ENCODE measurements at places on chromosomes 2 and 18.

DNA sequence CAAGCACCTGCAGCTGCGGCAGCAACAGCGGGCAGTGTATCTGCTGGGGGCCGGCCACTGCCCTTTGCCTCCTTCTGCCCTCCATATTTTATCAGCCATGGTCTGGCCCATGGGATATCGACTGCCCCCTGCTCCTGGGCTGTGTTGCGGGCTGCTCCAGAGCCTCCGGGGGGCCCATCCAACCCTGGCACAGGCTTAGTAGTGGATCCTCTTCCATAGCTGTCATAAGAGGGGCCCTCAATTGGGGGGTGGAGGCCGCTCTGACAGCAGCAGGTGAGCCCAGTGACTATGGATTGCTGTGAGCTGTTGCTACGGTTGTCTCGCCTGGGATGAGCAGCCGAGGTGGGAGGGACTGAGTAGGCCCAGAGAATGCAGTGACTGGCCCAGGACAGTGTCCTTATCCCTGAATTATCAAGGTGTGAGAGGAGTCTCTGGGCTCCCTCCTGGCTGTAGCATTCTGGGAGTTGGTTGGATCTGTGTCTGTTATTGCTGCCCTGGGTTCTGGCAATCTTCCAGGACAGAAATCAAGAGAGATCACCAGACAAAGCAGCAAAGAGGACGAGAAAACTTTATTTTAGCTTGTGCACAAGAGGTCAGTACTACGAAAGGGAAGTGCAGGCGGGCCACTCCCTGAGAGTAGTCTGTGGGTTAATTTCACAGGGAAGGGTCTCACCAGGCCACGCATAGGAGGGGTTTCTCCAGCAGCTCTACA is 145.1 kb downstream of the ASB1 start:
- DNase-seq, result no peak

- DNase-seq, result no peak
Observed at GRCh38 chr2:160241251-160242137, 41.4 kb upstream of the ITGB6 start.

DNA sequence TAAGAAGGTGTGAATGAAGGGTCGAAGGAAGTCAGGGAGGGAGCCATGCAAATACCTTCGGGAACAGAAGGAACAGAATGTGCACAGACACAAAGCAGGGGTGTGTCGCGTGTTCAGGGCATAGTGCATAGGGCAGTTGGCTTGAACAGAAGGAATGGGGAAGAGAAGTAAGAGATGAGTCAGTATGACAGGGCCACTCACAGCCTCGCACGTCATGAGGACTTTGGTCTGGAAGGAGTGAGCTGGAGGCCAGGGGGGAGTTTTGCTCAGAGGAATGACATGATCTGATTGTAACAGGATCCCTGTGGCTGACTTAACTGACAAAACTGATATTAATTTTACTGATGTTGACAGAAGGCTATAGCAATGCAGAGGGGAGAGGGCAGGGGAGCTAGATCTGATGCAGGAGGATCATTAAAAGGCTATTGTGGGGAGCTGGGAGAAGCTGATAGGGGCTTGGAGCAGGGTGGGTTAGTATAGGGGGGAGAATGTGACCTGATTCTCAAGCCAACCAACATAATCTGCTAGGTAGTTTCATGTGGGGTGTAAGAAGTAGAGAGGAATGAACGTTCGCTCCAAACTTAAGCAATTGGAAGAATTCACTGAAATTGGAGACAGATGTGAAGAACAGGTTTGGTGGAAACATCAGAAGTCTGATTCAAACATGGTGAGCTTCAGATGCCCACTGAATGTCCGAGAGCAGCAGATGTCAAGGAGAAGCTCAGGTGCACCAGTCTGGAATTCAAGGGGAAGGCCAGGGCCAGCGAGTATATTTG is 60.4 kb upstream of the COPS8 start:
- no peak for DNase-seq

DNA sequence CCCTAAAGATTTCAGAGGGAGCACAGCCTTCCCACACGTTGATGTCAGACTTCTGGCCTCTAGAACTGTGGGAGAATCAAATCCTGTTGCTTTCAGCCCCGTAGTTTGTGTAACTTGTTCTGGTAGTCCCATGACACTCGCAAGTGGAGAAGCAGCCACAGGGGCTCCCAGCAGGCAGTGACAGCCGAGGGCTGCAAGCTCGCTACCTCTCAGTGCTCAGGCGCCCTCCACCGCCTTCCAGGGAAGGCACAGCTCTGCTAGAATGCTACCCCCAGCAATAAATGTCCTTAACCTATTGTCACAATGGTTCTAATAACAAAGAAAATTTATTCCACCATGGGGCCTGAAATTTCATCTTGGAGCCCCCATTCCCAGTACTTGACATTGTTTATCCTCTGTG is 143.1 kb upstream of the ZNF236 start:
- DNase-seq, result no peak

- DNase-seq, result no peak
Observed at GRCh38 chr2:241957276-241957675, 87.7 kb downstream of the RTP5 start.

- DNase-seq, result no peak
Observed at GRCh38 chr2:208713066-208713745, 306.6 kb downstream of the PTH2R start.

Measured in hematopoietic multipotent progenitor cell treated with erythropoietin and hydrocortisone succinate and interleukin-3 and kit ligand, for 15 days (in vitro differentiated cells).